Karpas-422 (cell line): ENCODE measurements at places on chromosomes 11 and 22. TPM values are rescaled to one million over a fixed set of nuclear protein-coding genes. Genes with fewer than 3 reads are reported as not detected.

GRCh38 chr11:28448186-28448585 is 340.0 kb downstream of the METTL15 start:
- H3K4me3 ChIP-seq = no peak overlapping the region
- H3K27ac ChIP-seq = no peak overlapping the region
- H3K4me1 ChIP-seq = no peaks in the 10 kb centered on the region
- H3K27me3 ChIP-seq = no peaks in the 10 kb centered on the region
- no peak for DNase-seq

The FREY1 gene
- total RNA-seq = 2.3 and 3.9 TPM in 2 replicates

The FIBIN gene
- total RNA-seq = not detected in 2 replicates

DNA sequence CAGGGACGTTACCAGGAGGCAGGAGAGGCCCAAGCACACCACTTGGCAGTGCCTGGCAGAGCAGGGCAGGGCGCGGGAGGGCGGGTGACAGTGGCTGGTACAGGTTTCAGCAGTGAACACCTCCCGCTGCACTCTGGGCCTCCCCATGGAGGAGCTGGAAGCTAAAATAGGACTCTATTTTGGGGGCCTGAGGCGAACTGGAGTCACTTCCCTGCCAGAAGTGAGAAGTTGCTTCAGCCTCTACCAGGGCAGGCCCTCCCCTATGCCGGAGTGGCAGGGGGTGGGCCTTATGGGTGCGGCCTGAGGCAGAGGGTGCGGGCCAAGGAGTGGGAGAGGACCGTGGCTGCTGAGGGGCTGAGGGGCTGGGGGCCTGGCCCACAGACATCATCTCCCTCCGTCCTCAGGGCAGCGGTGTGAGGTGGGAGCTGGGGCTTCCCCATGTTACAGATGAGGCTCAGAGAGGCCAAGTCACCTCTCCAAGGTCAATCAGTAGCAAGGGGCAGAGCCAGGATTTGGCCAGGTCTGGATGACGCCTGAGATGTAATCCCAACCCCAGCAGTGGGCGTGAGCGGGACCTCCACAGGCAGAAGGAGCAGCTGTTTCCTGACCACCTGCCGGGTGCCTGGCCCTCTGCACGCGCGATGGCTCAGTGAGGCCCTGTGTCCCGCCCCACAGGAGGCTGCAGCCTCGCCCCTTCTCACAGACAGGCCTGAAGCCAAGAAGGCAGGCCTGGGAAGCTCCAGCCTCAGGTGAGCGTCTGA is 39.3 kb downstream of the KCNJ4 start:
- no peaks in the 10 kb centered on the region for H3K36me3 ChIP-seq
- peak; percentile 33 for DNase-seq
- H3K4me3 ChIP-seq = no peak overlapping the region
- H3K4me1 ChIP-seq = no peaks in the 10 kb centered on the region
- no peaks in the 10 kb centered on the region for H3K27me3 ChIP-seq
- H3K27ac ChIP-seq = no peak overlapping the region

- H3K27me3 ChIP-seq = no peaks in the 10 kb centered on the region
- peaks cover 5% of the 10 kb centered on the region for H3K4me1 ChIP-seq
- no peak overlapping the region for H3K27ac ChIP-seq
Measured at GRCh38 chr22:31075961-31076360, 5.2 kb upstream of the SMTN start.

GRCh38 chr11:83069441-83070043 is 2.2 kb downstream of the RAB30 start:
- H3K36me3 ChIP-seq = peaks cover 49% of the 10 kb centered on the region
- peak overlapping the region; percentile 98 for H3K27ac ChIP-seq
- peak overlapping the region; percentile 96 for H3K4me3 ChIP-seq
- peaks cover 67% of the 10 kb centered on the region for H3K4me1 ChIP-seq
- DNase-seq = peak; percentile 67

GRCh38 chr11:69288883-69289242 is 5.1 kb upstream of the MYEOV start:
- H3K36me3 ChIP-seq = no peaks in the 10 kb centered on the region
- H3K4me1 ChIP-seq = no peaks in the 10 kb centered on the region
- no peak for DNase-seq
- H3K27me3 ChIP-seq = no peaks in the 10 kb centered on the region
- H3K27ac ChIP-seq = no peak overlapping the region

DNA sequence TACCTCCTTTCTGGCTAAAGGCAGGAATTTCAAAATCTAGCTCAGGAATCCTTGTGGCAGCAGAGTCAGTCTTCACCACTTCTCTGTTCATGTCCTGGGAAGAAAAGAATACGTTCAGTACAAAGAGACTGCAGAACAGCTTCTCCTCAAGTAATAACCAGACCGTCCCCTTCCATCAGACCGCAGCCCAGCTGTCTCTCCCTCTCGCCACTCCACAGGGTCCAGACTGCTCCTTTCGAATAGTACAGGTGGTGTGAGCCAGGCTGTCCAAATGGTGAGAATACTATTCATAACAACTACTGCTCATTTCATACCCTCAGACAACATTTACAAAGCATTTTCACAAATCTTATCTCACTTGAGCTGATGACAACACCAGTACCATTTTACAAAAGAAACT is 857 bp downstream of the ZPR1 start:
- H3K27ac ChIP-seq = no peak overlapping the region
- peaks cover 15% of the 10 kb centered on the region for H3K4me1 ChIP-seq
- peak; percentile 7 for DNase-seq

The KCNJ11 gene
- total RNA-seq = 0.26 and 0.58 TPM in 2 replicates

GRCh38 chr11:8828580-8829361 is 82.2 kb upstream of the AKIP1 start:
- H3K27ac ChIP-seq = no peak overlapping the region
- H3K27me3 ChIP-seq = no peaks in the 10 kb centered on the region
- H3K36me3 ChIP-seq = no peaks in the 10 kb centered on the region
- H3K4me1 ChIP-seq = no peaks in the 10 kb centered on the region; the same call in 1 of the 2 replicates
- DNase-seq = no peak

DNA sequence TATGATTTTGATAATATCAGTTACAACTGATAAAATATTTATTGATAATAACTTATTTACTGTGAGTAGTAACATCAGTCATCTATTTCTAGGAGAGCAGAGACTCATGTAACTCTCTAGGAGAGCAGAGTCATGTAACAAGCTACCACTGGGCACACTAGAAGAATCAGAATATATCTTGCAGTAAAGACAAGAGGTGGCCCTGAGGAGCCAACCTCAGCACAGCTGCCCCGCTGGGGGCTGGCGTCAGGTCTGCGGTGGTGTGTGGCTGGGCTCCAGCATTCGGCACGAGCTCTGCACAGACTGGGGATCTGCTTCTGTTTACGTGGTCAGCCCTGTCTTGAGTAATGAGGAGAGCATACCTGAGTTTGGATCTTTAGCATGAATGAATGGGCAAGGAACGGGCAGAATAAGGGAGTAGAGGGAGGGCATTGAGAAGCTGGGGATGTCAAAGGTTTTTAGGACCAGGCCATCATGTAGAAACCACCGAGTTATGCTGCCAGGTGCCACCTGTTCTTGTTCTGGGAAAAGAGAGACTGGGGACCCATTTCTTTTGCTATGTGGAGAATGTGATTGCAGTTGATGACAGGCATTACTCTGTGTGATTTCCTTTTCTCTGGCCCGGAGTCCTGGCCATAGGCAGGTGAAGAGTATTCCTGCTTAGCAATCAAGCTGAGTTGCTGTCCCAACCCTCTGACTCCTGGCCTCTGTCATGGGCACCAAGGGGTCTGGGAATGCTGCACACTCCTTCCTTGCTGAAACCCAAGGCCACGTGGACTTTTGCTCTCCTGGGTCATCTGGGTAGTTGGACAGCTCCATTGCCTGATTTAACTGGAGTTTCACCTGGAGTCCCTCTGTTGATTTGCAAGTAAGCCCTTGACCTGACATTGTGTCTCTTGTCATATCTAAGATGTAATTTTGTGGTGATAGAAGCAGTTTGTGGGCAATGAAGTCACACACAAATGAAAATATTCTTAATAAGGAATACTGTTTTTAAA is 50.9 kb upstream of the HEPHL1 start:
- H3K36me3 ChIP-seq = no peaks in the 10 kb centered on the region
- 0 out of 2 replicates have a peak, but pooled peaks cover 2% of the 10 kb centered on the region for H3K27me3 ChIP-seq
- H3K4me1 ChIP-seq = no peaks in the 10 kb centered on the region
- H3K27ac ChIP-seq = no peak overlapping the region
- H3K4me3 ChIP-seq = no peak overlapping the region
- DNase-seq = no peak

The MMP12 gene
- not detected in 2 replicates for total RNA-seq

The PAMR1 gene
- not detected in 2 replicates for total RNA-seq

The KCNE3 gene
- 0.11 TPM in 1 of 2 replicates, not detected in the other for total RNA-seq

The POLD3 gene
- 14.9 and 20.8 TPM in 2 replicates for total RNA-seq

- no peaks in the 10 kb centered on the region for H3K4me1 ChIP-seq
- no peak overlapping the region for H3K27ac ChIP-seq
- H3K36me3 ChIP-seq = no peaks in the 10 kb centered on the region
- no peaks in the 10 kb centered on the region for H3K27me3 ChIP-seq
- no peak overlapping the region for H3K4me3 ChIP-seq
Measured at GRCh38 chr11:27061461-27061821, 20.8 kb downstream of the BBOX1 start.

GRCh38 chr11:100612766-100613165 is 74.3 kb upstream of the ARHGAP42 start:
- no peaks in the 10 kb centered on the region for H3K4me1 ChIP-seq
- no peak overlapping the region for H3K4me3 ChIP-seq
- no peaks in the 10 kb centered on the region for H3K27me3 ChIP-seq
- no peaks in the 10 kb centered on the region for H3K36me3 ChIP-seq
- H3K27ac ChIP-seq = no peak overlapping the region

DNA sequence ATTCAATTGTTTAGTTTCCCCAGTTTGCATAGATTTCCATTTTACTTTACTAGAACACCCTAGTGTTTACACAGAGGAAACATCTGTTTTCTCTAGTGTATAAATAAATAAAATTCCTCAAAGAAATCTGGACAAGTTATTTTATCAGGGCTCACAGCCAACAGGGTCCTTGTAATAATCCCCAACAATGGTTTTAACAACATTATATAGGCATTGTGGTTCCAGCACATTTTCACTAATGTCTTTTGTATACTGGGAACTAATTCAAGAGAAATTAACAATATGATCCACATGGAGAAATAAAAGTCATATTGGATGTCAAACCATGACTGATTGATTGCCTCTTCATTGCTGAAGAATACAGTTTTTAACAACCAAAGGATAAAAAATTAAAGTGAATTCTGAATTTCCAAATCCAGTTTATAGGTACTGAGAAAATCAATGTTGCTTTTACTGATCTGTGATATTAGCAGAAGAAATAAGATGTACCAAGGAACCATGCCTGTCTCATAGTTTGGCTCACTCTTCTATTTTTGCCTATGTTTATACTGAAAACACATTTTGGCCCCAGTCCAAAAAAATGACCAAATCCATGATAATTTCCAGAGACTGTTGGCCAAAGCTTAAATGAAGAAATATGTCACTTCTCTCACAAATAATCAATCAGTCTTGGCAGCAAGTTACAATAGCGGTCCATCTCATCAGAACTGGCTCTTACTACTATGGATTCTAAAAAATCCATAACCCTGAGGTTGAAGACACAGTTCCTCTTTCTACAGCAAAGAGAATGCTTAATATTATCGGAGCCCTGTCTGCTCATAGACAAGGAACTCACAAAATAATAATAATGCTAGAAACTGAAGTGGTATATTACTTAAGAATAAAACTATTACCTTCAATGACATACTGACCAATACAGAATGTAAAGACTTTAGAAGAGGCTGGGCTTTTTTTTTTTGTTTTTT is 1.4 kb upstream of the MS4A13 start:
- DNase-seq = no peak
- no peaks in the 10 kb centered on the region for H3K36me3 ChIP-seq
- no peaks in the 10 kb centered on the region for H3K27me3 ChIP-seq

- no peaks in the 10 kb centered on the region for H3K27me3 ChIP-seq
- no peaks in the 10 kb centered on the region for H3K4me1 ChIP-seq
- H3K36me3 ChIP-seq = no peaks in the 10 kb centered on the region
- no peak overlapping the region for H3K4me3 ChIP-seq
- peak; percentile 62 for DNase-seq
Measured at GRCh38 chr11:20754933-20755332, 85.5 kb downstream of the NELL1 start.

- no peaks in the 10 kb centered on the region for H3K36me3 ChIP-seq
- peak overlapping the region; percentile 70 for H3K27ac ChIP-seq
- H3K4me1 ChIP-seq = peaks cover 54% of the 10 kb centered on the region
- no peak for DNase-seq
- no peak overlapping the region for H3K4me3 ChIP-seq
Measured at GRCh38 chr11:87422566-87422965, 384.8 kb downstream of the TMEM135 start.

DNA sequence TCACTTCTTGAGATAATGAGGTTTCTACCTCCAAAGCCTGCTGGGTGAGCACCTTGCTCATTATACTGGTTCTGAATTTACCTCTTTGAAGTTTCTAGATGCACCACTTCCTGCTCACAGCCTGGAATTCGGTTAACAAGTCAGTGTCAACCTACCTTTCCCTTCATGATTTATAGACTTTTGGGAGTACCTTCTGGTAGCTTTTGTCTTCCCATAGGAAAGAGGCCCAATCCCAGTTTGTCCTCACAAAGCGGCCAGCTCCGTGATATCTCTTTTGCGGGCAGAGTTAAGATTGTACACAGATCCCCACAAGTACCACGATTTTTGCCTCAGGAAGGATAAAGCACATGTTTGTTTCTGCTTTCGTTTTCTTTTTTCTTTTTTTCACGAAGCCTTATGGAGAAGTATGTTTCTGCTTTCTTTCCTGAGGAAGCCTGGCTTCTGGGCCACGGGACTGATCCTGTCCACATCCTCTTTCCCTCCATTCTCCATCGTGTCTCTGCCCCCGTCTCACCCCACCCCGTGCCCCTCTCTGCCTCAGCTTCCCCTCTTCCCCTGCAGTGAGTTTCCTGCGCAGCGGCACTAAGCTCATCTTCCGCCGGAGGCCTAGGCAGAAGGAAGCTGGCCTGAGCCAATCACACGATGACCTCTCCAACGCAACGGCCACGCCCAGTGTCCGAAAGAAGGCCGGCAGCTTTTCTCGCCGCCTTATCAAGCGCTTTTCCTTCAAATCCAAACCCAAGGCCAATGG is 5.7 kb upstream of the HINFP start:
- peak; percentile 29 for DNase-seq
- peaks cover 10% of the 10 kb centered on the region; the same call in 1 of the 2 replicates for H3K36me3 ChIP-seq
- H3K4me1 ChIP-seq = peaks cover 12% of the 10 kb centered on the region
- H3K4me3 ChIP-seq = no peak overlapping the region
- no peak overlapping the region for H3K27ac ChIP-seq

GRCh38 chr11:114562166-114562916 is 2.7 kb upstream of the NXPE1 start:
- no peaks in the 10 kb centered on the region for H3K27me3 ChIP-seq
- no peak for DNase-seq
- no peak overlapping the region for H3K27ac ChIP-seq
- no peaks in the 10 kb centered on the region for H3K4me1 ChIP-seq

The SAA4 gene
- not detected in 2 replicates for total RNA-seq

DNA sequence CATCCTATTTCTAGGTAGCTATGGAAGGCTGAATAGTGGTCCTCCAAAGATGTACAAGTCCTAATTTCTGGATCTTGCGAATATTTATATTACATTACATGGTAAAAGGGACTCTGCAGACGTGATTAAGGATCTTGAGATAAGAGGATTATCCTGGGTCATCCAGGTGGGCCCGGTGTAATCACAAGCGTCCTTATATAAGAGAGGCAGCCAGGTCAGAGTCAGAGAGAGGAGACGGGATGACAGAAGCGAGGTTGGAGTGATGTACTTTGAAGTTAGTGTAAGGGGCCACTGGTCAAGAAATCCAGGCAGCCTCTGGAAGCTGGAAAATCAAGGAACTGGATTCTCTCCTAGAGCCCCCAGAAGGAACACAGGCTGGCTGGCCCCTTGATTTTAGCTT is 70.1 kb upstream of the MYOD1 start:
- H3K27ac ChIP-seq = no peak overlapping the region
- H3K27me3 ChIP-seq = no peaks in the 10 kb centered on the region
- no peaks in the 10 kb centered on the region for H3K4me1 ChIP-seq
- H3K36me3 ChIP-seq = no peaks in the 10 kb centered on the region
- H3K4me3 ChIP-seq = no peak overlapping the region
- no peak for DNase-seq

GRCh38 chr22:34781681-34782080 is 284.3 kb upstream of the ISX start:
- DNase-seq = no peak
- no peaks in the 10 kb centered on the region for H3K4me1 ChIP-seq
